ENCODE measurements at places on chromosomes 11 and 22. TPM values are rescaled to one million over a fixed set of nuclear protein-coding genes. Genes with fewer than 3 reads are reported as not detected.

DNA sequence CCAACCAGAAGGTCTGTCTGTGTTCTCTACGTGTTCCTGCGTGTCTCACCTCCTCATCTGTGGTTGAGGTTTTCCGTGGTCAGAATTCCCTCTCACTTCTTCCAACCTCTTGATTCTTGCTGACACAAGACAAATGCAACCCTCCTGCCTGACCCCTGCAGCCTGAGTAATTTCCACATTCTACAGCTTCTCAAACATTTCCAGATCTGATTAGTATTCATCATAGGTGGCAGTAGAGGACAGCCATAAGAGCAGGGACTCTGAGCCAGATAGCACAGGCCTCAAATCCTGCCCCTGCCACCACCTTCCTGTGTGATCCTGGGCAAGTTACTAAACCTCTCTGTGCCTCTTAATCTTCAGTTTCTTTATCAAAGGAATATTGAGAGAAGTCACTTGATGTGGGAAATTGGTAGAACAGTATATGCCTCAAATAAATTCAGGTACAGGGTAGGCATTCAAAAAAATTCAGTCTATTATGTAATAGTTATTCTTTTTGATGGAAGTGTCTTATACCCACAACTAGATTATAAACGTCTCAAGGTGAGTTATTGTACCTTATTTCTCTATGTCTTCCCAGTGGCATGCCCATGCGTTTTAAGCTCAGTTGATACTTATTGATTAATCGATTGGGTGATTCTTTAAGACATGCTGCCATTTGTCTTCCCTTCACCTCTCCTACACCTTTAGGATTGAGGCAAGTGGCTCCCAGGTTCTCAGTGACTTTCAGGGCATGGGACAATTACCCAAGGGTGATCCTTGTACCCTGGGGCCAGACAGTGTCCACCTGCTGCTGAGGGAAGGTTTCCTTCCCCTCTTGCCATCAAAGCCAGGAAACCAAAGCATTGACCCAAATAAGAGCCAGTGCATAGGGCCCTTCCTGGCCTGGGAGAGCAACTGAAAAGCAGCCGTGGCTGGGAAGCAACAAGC is 19.6 kb downstream of the POU2AF1 start:
- DNase-seq: no peak

DNA sequence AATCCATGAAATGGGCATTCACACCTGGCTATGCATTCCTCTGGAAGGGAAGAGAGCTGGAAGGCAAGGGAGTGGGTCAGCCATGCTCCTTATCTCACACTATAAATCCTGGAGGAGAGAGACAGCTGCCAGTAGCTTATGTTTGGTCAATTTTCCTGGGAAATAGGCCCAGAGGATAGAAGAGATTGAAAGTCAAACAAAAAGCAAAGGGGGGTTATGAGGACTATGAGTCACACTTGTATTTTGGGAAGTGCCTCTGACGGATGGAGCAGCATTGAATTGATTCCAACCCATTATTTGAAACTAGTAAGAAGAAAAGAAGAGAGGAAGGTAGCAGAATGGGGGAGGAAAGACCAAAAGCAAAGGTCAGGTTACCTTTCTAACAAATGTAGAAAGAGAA is 25.0 kb downstream of the SNX19 start:
- DNase-seq: no peak

GRCh38 chr11:125338886-125339811 is 156.9 kb downstream of the FEZ1 start:
- peak; percentile 73 for DNase-seq

- no peak for DNase-seq
Observed at GRCh38 chr11:33059331-33060007, 20.1 kb downstream of the TCP11L1 start.

DNA sequence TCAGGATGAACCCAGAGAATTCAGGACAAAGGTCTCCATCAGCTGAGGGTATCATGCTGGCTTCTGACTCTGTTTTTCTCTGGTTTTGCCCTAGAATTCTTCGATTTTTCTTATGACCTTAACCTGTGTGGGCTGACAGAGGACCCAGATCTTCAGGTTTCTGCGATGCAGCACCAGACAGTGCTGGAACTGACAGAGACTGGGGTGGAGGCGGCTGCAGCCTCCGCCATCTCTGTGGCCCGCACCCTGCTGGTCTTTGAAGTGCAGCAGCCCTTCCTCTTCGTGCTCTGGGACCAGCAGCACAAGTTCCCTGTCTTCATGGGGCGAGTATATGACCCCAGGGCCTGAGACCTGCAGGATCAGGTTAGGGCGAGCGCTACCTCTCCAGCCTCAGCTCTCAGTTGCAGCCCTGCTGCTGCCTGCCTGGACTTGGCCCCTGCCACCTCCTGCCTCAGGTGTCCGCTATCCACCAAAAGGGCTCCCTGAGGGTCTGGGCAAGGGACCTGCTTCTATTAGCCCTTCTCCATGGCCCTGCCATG is 16.8 kb downstream of the SERPING1 start:
- DNase-seq: no peak

- no peak for DNase-seq
Observed at GRCh38 chr11:2178906-2179494, 7.4 kb upstream of the TH start.

DNA sequence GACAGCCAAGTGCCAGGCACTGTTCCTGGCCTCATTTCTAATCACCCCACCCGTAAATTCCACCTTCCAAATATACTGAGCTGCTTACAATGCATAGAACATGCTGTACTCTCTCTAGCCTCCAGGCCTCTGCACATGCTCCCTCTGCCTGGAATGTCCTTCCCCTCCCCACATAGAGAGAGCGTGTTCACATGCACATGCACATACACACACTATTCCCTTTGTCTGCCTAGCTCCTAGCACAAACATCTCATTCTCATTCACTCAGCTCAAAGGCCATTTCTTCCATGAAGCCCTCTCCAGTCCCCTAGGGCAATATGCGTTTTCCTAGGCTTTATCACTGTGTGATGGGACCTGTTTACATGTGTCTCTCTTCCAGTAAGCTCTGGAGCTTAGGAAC is 144.6 kb downstream of the WT1 start:
- DNase-seq: no peak

GRCh38 chr11:78354408-78355308 is 63.0 kb downstream of the GAB2 start:
- peak; percentile 51 for DNase-seq

GRCh38 chr11:94533206-94533605 is 10.5 kb upstream of the FUT4 start:
- DNase-seq: no peak

The JAML gene
- total RNA-seq: 9.2 TPM

Data from stomach (tissue), 19 donors.